ENCODE measurements at places on chromosomes 1 and 21.

GRCh38 chr1:101037316-101037715 is 11.7 kb upstream of the DPH5 start:
- no peak for DNase-seq

DNA sequence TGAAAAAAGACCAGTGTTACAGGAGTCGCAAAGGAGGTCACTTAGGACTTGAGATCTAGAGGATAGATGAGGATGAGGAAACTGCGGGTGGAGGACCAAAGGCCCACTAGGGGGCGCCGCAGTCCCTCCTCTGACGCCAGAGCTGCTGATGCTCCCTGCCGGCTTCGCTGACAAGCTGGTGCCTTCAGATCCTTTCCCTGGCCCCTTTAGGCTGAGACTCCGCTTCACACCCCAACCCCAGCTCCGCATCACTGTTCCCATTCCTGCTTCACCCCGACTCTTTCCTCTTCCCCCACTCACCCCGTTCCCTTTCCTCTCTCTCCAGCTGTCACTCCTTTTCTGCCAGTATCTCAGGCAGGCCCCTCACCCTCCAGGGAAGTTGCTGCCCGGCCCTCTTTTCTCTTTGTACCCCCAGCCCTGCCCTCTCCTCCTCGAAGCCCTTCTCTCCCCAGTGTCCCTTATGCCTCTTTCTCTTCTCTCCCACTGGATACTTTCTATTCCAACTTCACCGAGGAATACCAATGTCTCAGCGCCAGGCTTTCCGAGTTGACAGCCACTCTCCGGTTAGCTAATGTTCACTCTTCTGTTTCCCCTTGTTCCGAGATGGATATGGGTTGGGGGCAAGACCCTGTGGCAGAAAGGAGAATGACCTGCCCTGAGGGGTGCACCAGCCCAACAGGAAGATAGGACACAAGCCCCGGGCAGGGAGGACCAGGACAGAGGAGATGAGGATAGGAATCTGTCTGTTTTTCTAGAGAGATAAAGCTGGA is 4.5 kb downstream of the KCNJ9 start:
- DNase-seq = peak; percentile 72

GRCh38 chr1:37238364-37239224 is 204.3 kb upstream of the GRIK3 start:
- no peak for DNase-seq

GRCh38 chr1:169259816-169260215 is 107.8 kb downstream of the NME7 start:
- no peak for DNase-seq

- no peak for DNase-seq
Measured at GRCh38 chr21:42509244-42509643, 4.4 kb upstream of the SLC37A1 start.

- no peak for DNase-seq
Measured at GRCh38 chr1:69638673-69639072, 71.0 kb downstream of the LRRC7 start.

GRCh38 chr1:196955926-196956325 is 12.4 kb downstream of the CFHR2 start:
- no peak for DNase-seq

- no peak for DNase-seq
Measured at GRCh38 chr1:71693581-71693980, 588.8 kb downstream of the NEGR1 start.

DNA sequence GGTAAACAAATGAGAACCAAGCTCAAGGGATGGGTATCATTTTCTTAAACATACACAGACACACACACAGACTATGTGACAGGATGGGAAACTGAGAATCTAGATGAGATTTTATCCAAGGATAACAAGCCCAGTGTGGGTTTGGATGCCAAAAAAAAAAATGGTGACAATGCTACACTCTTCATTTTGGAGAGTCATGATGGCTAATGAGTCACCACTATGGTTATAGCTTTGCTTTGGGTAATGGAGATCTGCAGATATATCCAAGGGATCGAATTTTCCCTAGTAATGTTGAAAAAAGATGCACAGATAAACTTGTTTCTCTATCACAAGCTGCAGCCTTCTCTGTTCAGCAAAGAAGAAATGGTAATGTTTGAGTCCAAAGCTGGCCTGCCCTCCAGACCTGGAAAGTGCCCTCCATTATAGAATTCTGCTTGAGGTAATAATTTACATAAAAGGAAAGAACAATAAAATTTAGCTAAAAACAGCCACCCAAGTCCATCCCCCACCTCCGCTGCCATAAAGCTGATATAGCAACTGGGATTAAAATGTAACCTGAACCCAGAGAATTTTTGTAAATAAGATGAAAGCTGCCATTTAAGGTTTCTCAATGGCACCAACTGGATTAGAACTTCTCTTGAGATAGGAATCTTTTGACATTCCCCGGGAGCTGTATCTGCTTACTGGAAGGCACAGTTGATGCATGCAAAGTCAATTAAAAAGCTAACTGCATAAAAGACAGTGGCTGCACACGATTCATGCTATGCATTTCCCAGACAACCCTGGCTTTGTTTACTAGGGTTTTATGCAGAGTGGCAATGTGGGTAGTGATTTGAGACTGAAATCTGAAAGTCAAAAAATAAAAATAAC is 395.2 kb upstream of the LYPLAL1 start:
- DNase-seq = no peak

DNA sequence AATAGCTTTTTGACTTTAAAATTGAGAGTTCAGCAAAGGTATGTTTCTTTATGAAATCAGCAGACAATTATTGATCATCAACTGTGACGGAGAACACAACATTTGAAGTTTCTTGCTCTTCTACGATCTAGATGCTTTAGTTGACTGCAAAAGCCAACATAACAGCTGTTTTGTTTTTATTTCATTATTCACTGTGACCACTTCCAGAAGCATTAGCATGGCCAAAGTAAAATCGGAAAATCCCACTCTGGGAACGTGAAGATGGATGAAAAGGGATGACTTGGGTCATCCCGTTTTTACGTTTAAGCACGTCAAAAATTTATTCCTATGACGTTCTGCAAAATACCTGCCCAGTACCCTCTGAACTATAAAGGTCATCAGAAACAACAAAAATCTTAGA is 833.0 kb upstream of the ADAMTS5 start:
- no peak for DNase-seq

DNA sequence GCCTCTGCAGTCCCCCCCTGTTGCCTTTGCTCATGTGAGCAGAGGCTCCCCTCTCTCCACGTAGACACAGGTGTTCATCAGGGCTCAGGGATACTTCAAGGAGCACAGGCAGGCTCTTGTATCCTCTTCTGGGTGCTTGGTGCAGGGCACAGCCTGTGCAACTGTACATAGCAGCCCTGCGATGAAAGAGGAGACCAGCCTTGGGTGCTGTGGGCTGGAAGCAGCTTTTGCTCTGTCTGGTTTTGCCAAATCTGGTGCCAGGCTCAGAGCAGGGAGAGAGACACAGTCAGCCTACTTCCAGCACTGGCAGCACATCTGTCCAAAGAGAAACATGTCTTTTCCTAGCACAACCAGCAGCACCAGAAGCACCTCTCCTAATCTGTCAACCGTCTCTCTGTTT is 132.1 kb downstream of the ETS2 start:
- DNase-seq = no peak

DNA sequence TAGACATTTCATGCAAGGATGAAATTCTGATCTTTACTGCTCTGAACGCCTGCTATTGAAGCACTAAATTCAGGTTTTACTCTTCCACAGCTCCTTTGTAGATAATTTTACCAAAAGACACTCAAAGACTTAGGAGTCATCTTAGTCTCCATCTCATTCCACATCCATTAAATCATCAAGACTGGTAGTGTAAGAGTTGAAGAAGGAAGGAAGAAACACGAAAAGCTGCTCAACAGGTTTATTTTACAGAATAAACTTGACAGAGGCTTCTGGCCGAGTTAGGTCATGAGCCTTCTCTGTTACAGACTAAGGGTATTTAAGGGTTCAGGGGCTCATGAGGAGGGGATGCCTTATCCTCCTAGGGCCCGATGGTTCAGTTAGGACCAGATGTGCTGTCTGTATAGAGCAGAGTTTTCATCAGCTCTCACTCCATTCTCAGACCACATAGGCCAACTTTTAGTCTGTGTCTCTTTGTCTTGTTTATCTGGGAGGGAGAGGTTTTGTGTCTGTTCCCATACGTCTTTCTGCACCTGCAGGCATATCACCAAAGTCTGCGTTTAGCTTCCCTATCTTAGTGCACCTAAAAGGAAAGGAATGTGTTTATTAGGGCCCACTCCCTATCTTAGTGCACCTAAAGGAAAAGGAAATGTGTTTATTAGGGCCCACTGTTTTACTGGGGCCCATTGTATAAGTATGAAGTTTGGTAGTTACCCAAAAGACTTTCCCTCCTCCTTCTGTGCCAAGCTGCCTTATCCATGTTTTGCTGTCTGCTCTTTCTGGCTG is 57.4 kb upstream of the RGS18 start:
- DNase-seq = no peak
